NCI-H187 treated with DMSO at 0.1 percent for 48 hours (cell line): ENCODE measurements at places on chromosomes 5 and 9.

DNA sequence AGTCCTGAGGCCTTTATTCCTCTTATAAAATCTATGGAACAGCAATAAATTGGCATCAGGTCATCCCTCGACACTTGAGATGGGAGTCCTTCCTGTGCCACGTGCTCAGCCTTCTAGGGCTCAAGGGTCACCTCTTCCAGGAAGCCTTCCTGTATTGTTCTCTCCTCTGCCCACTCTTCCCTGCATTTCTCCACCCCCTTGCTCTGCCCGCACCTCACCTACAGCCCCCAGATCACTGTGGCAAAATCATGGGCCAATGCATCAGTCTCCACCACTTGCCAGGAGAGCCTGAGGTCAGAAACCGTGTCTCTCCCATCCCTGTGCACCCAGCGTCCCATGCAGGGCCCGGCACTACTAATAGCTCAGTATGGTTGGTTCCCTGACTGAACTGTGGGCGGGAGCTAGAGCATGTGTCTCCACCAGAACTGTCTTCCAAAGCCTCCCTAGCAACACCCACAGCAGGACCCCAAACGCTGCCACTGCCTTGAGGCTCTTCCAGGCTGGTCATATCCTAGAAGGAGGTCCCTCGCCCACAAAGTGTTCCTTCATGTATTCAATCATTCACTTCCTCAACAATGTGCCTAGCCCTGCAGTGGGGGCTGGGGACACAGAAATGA lies 13.5 kb downstream of the DUSP1 start:
- DNase-seq = no peak

GRCh38 chr5:27944471-27944870 lies 906.1 kb upstream of the CDH9 start:
- DNase-seq = no peak

DNA sequence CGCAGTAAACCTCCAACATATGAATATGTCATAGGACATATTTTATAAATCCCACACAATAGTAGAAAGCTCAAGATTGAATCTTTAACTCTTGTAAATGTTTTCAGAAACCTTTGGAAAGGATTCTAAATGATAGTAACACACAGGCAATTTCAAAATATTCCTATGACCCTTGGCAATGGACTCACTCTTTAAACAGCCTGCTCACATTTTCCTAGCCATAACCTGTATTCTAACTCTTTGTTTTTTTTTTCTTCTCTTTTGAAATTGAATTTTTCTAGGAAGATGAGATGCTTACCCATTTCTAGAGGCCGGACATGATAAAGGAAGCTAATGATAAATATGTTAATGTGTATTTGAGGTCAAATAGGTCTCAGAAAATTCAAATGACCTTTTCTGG lies 29.6 kb downstream of the GRIN3A start:
- no peak for DNase-seq

DNA sequence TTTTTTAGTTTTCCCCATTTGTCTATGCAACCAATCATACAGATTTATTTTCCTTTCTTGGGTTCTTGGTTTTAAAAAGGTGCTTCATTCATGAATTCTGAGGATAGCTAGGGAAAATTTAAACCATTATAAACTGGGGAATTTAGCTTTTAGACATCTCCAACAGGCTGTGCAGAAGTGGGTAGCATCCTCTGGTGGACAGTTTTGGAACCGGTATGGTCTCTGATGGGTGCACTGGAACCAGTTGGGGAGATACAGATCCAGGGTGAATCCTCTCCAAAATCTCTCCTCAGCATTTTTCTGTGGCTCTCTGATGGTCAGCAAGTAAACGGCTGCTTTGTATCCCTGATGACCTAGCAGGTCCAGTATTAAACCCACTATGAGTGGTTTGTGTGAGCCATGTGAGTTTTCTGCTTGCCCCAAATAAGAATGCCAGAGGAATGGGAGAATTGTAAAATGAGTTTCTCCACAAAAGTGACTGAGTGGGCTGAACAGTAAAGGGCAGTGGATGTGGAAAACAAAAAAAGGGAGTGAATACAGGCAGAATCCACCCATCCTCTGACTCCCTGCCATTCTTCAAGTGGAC lies 9.1 kb upstream of the DNAJC25 start:
- no peak for DNase-seq

- DNase-seq = no peak
Measured at GRCh38 chr5:154284433-154284832, 93.9 kb downstream of the GALNT10 start.

DNA sequence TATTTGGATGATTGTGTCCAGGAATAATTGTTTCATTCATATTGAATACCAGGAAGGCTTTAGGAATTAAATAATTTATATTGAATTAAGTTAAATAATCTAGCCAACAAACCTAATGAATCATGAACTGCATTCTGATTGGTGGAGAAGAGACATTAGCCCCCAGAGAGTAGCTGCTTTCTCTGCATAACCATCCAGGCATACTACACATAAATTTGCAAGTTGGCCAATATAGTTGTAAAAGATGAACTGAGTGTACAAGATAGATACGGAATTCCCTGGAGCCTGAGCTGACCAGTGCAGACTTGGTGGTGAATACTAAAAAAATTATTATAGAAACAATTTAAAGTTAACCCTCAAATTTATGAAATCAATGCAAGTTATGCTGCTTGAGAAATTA lies 311.8 kb upstream of the KIF2A start:
- DNase-seq = no peak

DNA sequence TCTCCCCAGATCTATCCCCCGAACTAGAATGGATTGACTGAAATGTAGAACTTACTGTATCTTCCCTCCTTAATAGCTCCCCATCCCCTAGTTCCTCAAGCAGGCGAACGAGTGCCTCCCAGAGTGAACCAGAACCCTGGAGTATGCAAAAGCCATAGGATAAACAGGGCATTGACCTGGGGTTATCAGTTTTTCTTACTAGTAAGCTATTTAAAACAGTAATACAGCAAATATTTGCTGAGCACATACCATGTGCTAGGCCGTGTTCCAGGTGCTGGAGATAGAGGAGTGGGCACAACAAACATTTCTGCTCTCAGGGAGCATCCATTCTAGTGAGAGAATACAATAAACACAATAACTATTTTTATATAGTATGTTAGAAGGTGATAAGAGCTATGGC lies 1.8 kb downstream of the SKP2 start:
- DNase-seq = no peak

- DNase-seq = no peak
Measured at GRCh38 chr5:122759241-122760070, 15.4 kb upstream of the SNX2 start.

GRCh38 chr5:124920909-124921666 lies 174.6 kb upstream of the ZNF608 start:
- no peak for DNase-seq

DNA sequence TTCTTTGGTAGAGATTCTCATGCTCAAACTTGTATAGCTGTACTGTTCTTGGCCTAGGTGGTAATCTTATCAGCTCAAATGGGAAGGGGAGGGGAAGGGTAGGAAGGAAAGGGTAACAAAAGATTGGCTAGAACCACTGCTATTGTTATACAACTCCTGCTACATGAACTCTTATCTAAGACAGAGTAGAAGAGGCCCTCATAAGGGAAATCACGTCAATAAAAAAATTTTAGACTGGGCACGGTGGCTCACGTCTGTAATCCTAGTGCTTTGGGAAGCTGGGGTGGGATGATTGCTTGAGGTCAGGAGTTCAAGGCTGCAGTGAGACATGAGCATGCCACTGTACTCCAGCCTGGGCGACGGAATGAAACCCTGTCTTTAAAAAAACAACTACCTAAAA lies 15.9 kb downstream of the STOM start:
- no peak for DNase-seq

GRCh38 chr5:86337667-86338460 lies 279.9 kb upstream of the COX7C start:
- no peak for DNase-seq

DNA sequence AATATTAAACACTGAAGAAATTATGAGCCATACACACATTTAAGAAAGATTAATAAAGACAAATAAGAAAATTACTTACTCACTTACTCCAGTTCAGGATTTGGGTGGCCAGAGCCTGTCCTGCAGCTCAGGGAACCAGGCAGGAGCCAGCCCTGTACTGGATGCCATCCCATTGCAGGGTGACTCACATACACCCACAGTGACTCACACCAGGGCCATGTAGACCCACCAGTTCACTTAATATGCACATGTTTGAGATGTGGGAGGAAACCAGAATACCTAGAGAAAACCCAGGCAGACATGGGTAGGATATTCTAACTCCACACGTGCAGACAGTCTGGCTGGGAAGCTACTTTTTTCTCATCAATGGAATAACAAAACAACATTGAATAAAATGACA lies 49.6 kb upstream of the ADRB2 start:
- no peak for DNase-seq

DNA sequence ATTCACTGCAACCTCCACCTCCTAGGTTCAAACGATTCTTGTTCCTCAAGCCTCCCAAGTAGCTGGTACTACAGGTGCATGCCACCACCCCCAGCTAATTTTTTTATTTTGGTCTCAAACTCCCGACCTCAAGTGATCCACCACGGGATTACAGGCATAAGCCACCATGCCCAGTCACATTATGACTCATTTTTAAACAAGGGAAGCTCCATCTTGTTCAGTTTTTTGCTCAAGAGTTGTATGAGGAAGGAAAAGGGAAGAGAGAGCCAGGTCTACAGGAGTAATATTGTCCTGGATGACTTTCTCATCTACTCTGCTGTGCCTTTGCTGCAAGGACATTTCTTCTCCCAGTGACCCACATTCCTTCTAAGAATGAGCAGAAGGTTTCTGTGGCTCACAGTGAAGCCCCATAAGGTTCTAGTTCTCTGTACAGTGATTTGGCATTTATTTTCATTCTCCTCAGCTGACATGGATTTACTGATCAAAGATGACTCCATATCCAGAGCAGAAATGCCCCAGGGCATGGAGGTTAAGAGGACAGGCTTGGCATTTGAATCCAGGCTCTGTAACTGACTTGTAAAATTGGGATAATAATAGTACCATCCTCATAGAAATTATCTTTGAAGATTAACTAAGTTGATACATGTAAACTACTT lies 153.5 kb downstream of the CDH6 start:
- no peak for DNase-seq

DNA sequence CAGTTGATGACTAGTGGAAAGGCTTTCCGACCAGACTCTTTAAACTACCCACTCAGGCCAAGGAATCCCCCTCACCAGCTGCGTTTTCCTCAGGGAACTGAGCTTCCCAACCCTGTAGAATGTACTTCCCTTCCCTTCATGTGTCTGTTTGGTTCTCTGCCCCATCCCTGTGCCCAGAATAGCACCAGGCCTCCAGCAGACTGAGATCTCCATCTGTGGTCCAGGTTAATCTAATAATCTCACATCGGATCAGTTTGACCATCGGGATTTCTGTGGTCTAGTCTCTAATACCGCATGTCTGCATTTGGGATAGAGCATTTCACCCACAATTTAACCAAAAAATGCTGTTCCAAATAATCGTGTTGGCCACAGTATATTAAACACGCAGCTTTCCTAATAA lies 237.2 kb downstream of the ROR2 start:
- DNase-seq = no peak
